ENCODE measurements at places on chromosomes 3 and 15.

GRCh38 chr3:124246949-124247348 lies 255.0 kb upstream of the ROPN1 start:
- peak; percentile 14 for DNase-seq

DNA sequence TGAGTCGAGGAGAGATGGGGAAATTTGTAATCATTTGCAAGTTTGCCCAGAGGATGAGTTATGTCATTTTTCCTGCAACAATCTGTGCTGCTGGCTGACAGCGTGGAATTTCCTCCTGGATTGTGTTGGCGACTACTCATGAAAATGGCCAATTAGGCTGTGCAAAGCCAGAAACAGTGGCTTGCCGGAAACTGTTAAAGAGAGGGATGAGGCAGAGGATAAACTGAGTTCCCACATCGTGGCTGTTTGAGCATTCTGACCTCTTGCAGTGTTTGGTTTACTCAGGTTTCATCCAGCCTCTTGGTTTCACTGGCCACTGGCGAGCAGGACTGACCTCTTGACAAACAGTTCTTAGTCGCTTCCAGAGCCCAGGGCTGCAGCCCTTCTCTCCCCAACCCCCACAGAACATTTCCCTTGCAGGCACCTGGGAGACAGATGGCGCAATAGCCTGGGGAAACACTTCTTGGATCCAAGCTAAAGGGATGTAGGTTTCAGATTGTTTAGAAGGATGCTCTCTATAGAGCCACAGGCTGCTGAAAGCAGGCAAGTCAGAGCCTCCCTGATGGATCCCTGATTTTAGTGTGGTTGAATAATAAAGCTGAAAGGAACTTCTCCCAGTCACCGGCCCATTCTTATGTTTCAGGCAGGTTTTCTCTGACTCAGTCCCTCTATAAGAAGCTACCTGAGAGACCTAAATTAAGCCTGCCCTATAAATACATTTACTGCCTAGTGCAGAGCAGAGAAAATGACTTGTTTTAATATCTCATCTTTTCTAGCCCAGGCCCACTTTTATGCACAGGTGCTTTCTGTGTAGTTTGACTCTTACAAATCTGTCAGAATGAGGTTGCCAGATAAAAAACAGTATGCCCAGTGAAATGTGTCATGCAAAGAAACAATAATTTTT lies 92.8 kb upstream of the UBE2E1 start:
- DNase-seq: no peak

- no peak for DNase-seq
Observed at GRCh38 chr15:28943146-28943545, 57.4 kb downstream of the APBA2 start.

DNA sequence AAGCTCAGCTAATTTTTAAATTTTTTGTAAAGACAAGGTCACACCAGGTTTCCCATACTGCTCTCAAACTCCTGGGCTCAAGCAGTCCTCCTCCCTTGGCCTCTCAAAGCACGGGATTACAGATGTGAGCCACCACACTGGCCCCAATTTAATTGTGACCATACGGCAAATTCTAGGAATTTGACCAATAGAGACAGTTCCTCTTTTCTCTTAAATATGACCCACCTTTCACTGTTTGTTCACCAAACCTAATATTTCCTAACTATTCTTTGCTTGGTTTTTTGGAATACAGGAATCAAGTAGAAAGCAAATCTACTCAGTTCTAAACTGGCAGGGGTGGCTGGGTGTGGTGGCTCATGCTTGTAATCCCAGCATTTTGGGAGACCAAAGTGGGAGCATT lies 264.0 kb downstream of the SHQ1 start:
- DNase-seq: no peak

GRCh38 chr3:57518276-57518915 lies 25.7 kb downstream of the DNAH12 start:
- no peak for DNase-seq
